Temporal lobe (tissue), 4 donors: ENCODE measurements at places on chromosomes 4 and X. TPM values are rescaled to one million over a fixed set of nuclear protein-coding genes. Genes with fewer than 3 reads are reported as not detected.

Gene MGARP
- total RNA-seq, result 0.49 TPM

Gene CT55
- total RNA-seq, result not detected

Gene CT45A2
- not detected for total RNA-seq

Gene LRCH2
- total RNA-seq, result 40.8 TPM

Gene ZFX
- total RNA-seq, result 41.8 TPM

Gene SRPX2
- total RNA-seq, result 1.2 TPM

Gene AASDH
- total RNA-seq, result 20.7 TPM

Gene GPRASP2
- total RNA-seq, result 77.2 TPM

Gene TRIM75
- not detected for total RNA-seq

Gene ZBTB49
- total RNA-seq, result 11.3 TPM

Gene TBC1D1
- total RNA-seq, result 57.3 TPM

Gene YTHDC1
- total RNA-seq, result 79.2 TPM

Gene SPANXA2
- not detected for total RNA-seq

Gene NMU
- total RNA-seq, result 1.7 TPM

Gene ARFIP1
- 35.4 TPM for total RNA-seq

Gene PHOX2B
- total RNA-seq, result not detected

Gene BCAP31
- total RNA-seq, result 44.3 TPM

Gene SHROOM2
- total RNA-seq, result 17.9 TPM

Gene LRIT3
- 0.25 TPM for total RNA-seq

Gene SORBS2
- 70.8 TPM for total RNA-seq

Gene SATL1
- total RNA-seq, result 0.98 TPM

Gene KLHL13
- 35.2 TPM for total RNA-seq

Gene GRID2
- 30.7 TPM for total RNA-seq

Gene ADH7
- total RNA-seq, result not detected

Gene ARR3
- not detected for total RNA-seq

Gene HSFX3
- total RNA-seq, result not detected

Gene CCNB3
- total RNA-seq, result 0.25 TPM

Gene RASSF6
- total RNA-seq, result under 0.01 TPM

Gene ASIC5
- not detected for total RNA-seq
